ENCODE measurements at places on chromosomes 6 and 20.

DNA sequence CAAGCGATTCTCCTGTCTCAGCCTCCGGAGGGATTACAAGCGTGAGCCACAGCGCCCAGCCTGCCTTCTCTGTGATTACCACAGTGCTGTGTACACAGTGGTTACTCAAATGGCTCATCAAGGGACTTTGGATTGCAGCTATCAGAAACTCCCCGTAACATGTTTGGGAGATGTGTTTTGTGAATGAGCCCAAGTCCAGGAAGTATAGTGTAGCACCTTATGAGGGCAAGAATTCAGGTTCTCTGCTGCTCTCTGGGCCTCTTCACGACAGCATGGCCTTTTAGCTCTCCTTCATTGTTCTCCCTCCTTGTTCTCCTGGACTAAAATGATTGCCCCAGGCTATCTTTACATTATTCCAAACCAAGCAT lies 34.1 kb upstream of the RPL7L1 start:
- no peak for DNase-seq

DNA sequence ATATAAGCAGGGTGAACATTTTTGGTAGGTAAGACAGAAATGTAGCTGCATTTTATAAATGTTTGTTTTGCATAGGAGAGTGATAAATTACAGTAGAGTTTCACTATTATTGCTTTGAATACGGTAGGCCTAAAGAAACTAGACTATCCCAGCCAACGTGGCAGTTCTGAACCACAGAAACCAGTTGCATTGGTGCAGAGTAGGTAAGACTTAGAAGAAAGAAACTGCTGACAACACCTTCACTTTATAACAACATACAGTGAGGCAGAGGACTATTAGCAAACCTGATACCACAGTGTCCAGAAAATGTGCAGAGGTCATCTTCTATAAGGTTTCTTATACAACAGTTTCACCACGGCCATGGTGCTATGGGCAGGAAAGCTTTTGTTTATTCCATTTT lies 566.1 kb downstream of the KIF16B start:
- DNase-seq = no peak

DNA sequence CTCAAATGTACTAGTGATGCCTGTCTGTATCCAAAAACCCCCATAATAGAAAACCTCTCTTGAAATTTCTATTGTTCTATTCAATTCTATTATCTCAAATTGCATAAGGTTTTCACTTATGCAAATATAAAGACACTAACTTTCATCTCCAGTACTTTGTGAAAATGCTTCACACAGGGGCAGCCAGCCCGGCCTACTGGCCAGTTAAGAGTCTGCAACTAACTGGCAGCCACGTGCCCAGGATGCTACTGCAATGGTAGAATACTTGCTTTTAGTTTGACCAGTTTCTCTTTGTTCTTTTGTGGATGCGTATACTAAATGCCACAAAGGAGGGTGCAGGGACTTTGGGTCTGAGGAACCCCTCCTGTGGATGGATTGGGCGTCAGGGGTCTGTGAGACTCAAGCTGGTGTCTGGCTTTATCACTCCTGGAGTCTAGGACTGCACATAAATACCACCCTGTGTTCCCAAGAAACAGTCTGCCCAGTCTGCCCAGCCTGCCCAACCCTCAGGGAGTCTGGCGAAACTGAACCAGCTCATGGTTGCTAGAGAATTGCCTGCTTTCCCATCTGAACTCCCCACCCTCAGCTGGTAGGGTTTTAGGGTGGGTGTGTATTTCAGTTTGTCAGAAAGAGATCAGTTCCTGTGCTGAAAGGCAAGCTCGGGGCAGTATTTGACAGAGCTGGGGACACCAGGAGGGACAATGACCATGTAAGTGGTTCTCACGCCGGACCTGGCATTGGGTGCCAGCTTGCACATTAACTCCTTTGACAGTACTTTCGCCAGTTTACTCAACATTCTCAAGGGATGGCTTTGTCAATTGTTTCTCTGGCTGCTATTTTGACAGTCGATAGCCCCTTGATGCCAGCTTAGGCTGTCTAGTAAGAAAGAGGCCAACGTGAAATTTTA lies 558.2 kb upstream of the JAG1 start:
- DNase-seq = no peak

DNA sequence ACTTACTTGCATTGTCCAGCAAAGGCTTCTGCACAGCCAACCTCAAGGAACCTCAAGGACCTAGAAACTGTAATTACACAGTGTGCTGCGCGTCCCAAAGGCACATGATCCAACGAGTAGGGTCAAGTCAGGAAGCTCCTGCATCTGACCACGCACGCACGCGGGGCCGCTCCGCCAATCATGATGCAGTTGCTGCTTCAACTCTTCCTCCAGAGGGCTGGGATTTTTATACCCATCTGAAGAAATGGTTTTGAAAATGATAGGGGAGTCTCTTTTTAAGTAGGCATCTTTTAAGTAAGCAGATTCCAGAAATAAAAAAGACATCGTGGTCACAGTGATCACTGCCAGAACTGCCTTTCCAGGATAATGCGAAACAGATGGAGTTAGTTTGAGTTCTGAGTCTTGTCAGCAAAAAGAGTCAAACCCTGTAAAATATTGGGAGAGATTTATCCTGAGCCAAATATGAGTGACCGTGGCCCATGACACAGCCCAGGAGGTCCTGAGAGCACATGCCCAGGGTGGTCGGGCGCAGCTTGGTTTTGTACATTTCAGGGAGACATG lies 34.0 kb downstream of the KIF25 start:
- DNase-seq = no peak

GRCh38 chr20:19944772-19945459 lies 72.2 kb upstream of the NAA20 start:
- no peak for DNase-seq

- no peak for DNase-seq
Measured at GRCh38 chr6:12245763-12246718, 44.1 kb upstream of the EDN1 start.

- no peak for DNase-seq
Measured at GRCh38 chr6:29831776-29832175, 4.2 kb downstream of the HLA-G start.

GRCh38 chr6:138577151-138577915 lies 78.0 kb upstream of the NHSL1 start:
- no peak for DNase-seq

DNA sequence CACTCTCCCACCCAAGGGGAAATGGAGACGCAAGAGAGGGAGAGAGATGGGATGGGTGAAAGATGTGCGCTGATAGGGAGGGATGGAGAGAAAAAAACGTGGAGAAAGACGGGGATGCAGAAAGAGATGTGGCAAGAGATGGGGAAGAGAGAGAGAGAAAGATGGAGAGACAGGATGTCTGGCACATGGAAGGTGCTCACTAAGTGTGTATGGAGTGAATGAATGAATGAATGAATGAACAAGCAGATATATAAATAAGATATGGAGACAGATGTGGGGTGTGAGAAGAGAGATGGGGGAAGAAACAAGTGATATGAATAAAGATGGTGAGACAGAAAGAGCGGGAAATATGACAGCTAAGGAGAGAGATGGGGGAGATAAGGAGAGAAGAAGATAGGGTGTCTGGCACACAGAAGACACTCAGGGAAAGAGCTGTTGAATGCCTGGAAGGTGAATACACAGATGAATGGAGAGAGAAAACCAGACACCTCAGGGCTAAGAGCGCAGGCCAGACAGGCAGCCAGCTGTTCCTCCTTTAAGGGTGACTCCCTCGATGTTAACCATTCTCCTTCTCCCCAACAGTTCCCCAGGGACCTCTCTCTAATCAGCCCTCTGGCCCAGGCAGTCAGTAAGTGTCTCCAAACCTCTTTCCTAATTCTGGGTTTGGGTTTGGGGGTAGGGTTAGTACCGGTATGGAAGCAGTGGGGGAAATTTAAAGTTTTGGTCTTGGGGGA lies 754 bp downstream of the TNF start:
- no peak for DNase-seq

- no peak for DNase-seq
Measured at GRCh38 chr6:2990932-2991506, 8.7 kb upstream of the NQO2 start.
